ENCODE measurements at places on chromosomes 7 and 10. TPM values are rescaled to one million over a fixed set of nuclear protein-coding genes. Genes with fewer than 3 reads are reported as not detected.

- no peak for DNase-seq
Observed at GRCh38 chr10:19329475-19329874, 280.9 kb downstream of the MALRD1 start.

DNA sequence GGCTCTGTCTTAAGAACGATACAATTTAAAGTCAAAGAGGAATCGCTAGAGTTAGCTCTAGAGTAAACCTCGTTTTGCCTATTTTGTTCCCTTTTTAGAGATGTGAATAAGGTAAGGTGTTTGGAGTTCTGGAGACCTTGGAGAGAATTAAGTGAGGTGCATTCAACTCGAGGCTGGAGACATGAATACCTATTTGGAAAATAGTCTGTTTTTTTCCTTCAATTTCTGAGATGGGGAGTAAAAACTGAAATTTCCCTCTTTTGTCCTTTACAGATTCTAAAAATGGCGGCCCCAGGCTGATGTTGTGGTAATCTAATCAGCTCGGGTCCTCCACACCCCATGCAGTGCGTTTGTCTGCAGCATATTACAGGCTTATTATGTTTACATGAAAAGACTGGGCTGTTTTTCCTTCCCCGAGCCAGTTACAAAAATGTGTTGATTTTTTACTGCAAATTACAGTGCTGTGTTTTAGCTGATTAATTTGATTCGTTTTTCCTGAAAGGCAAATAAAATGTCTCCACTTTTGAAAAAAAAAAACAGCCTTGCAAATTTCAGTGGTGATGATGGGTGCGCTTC lies 1.5 kb downstream of the KMT2E start:
- DNase-seq: peak; percentile 35

DNA sequence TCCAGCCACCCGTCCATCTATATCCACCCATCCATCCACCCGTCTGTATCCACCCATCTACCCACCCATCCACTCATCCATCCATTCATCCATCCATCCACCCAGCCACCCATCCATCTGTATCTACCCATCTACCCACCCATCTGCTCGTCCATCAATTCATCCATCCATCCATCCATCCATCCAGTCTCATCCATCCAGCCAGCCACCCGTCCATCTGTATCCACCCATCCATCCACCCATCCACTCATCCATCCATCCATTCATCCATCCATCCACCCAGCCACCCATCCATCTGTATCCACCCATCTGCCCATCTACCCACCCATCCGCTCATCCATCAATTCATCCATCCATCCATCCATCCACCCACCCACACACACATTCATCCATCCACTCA lies 73.2 kb downstream of the UNCX start:
- DNase-seq: no peak

- DNase-seq: no peak
Observed at GRCh38 chr10:44517635-44518034, 132.7 kb upstream of the CXCL12 start.

DNA sequence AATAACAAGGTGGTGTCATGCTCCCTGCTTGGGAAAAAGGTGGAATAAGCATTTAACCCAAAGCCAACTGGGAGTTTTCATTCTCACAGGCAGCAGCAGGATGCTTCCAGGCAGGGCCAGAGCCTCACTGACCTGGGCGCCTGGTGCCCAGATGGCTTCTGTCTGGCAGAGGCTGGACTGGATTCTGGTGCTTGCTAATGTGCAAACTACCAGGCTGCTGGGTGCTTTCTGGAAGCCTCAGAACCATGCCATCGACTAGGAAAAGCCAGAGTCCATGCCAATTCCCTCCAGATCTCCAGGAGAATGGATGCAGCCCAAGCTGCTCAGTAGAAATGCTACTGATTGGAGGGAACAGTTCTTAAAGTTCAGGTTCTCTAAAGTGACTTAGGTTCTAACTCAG lies 36.2 kb downstream of the VIPR2 start:
- DNase-seq: no peak

- DNase-seq: no peak
Observed at GRCh38 chr7:25455683-25456251, 227.5 kb upstream of the NPVF start.

DNA sequence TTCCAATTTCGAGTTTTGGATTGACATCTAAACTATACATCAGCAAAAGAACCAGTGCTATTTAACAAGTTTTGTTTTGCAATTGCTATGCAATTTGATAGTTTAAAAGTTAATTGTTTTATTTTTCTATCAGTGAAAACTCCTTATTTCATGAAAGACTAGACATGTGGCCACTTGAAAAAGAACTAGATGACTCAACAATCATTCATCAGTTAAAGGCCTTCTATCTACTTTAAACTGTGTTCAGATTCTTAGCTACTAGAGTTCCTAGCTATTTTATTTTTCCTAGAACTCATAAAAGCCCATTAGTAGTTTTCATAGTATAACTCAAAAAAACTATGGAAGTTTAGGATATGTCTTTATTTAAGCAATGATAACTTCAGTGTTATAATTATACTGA lies 104.6 kb upstream of the LSM8 start:
- no peak for DNase-seq

- DNase-seq: peak; percentile 11
Observed at GRCh38 chr10:122648599-122649428, 50.8 kb downstream of the C10orf120 start.

GRCh38 chr10:132475086-132475485 lies 62.5 kb upstream of the INPP5A start:
- DNase-seq: no peak

Gene HELLS
- total RNA-seq: 120 TPM

DNA sequence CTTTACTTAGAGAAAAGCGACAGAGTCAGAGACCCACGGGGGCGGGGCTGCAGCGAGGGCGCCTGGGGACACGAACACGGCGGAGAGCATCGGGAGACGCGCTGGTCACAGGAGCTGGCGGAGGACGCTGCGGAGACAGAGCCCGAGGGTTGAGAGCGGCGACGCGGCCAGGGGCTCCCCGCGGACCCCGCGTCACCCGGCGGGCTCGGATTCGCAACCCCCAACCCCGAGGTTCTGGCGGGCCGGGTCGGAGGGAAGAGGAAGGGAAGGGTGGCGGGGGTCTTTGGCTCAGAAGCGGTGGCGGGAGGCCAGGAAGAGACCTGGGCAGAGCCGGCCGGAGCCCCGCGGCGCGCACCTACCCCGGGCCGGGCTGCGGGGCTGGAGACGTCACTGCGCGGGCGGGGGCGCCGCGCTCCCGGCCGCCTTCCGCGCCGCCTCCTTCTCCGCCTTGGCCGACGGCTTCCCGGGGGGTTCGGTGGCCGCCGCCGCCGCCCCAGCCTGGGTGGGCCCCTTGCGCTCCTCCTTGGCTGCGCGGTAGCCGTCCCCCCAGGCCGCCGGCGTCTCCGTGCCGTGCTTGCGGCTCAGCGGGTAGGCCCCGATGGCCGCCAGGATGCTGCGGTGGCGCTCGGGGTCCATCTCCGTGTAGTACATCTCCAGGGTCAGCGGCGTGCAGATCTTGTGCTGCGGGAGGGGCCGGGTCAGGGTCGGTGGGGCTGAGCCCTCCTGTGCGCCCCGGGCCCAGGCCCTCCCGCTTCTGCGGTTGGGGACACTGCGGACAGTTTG lies 11.1 kb downstream of the CALY start:
- DNase-seq: peak; percentile 28

GRCh38 chr10:91034494-91035159 lies 113.7 kb upstream of the ANKRD1 start:
- DNase-seq: no peak

DNA sequence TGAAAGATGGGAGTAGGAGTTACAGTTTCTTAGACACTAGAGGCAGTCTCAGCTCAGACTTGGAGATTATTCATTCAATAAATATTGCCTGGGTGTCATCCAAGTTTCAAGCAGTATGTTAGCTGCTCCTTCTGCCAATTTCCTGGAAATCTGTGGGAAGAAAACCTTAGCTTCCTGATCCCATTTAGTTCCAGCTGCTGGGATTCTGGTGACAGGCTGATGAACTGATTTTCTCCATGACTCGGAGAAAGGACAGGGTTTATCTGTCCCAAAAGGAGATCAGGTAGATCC lies 95.8 kb downstream of the CLEC2L start:
- no peak for DNase-seq
